BE2C (cell line): ENCODE measurements at places on chromosomes 1 and 21.

DNA sequence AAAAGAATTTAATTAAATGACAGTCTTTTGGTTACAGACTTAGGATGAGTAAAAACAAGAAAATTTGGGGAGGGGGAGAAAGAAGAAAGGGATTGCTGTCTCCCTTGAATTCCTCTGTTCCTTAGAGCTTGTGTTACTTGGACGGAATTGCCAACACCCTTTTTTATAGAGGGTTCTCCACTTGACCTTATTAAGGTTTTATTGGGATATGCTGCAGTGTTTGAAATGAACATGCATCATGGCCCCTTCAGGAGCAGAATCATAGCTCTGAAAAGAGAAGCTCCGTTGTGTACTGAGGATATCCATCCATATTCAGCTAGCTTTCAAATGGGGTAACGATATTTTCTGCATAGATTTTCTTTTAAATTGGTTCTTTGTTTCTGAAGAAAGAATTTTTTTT, 48.2 kb upstream of the DNASE2B start:
- no peak for DNase-seq

- no peak for DNase-seq
These were observed 6.0 kb downstream of the TXNIP start for GRCh38 chr1:145990249-145990855.

- DNase-seq, result no peak
These were observed 2.0 kb downstream of the PLXNA2 start for GRCh38 chr1:208242146-208242545.

GRCh38 chr1:72397786-72398185, 115.4 kb upstream of the NEGR1 start:
- DNase-seq, result no peak
